A549 (cell line): ENCODE measurements at places on chromosomes 3 and 15. TPM values are rescaled to one million over a fixed set of nuclear protein-coding genes. Genes with fewer than 3 reads are reported as not detected.

DNA sequence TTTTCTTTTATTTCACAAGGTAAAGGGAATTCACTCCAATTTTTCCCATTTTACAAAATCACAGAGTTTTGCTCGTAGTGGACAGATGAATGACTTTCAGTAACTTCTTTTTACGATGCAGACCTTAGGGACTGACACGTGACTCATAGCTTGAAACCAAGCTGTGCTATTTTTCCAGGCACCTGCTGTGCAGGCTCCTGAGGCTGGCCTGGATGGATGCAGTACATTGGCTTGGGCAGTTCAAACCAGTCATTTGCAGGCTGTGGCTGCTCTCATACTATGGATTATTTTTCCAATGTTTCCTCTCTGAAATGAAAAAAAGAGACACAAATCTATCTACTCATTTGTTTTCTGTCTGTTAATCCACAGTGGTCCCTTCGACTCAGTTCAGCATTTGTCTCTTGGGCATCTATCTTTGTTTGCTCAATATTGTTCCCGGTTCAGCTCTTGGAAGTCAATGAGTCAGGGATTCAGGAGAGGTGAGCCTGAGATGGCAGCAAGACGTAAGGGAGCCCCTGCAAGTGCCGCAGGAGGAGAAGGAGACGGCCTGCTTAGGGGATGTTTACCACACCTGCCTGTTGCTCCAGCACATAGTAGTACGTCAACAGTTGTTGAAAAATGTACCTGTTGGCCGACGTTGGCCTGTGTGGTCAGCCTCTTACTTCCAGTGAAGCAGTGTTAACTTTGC lies 92.8 kb downstream of the SV2B start:
- no peak for DNase-seq

DNA sequence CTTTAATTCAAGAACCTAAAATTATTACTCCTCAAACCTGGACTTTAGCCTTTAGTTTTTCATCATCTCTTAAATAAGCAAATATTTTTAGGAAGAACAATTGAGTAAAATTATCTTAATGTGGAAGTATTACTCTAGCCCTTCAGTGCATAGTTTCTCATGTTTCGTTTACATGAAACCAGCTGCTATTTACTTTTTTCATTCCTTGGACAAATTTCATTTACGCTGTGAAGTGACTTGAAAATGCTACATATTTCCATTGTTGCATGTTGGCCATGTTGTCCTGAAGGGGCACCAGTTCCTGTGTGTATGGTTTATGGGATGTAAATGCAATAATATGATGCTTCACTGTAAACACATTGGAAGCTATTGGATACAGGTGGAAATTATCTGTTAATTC lies 49.9 kb downstream of the SLC25A26 start:
- DNase-seq = no peak

DNA sequence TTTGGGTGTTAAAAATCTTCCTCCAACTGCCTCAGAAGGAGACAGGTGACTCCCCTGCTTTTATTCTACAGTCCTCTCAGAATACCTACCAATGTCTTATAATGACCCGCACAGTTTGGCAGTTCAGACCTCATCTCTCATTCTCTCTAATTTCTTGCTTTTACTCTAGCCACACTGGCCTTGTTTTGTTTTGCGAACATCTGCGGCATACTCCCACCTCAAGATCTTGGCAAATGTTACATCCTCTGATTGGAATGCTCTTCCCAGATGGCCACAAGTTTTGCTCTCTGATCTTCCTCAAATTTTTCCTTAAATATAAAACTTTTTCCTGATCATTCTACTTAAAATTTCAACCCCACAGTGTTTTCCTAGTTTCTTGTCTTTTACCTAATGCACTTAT lies 94.1 kb downstream of the PLSCR2 start:
- no peak for DNase-seq

GRCh38 chr3:13501521-13501920 lies 21.4 kb downstream of the HDAC11 start:
- no peak for DNase-seq

GRCh38 chr3:134542287-134542958 lies 56.6 kb downstream of the CEP63 start:
- no peak for DNase-seq

The CRELD1 gene
- 9.8 to 13.6 TPM (median 11.1 TPM) in 3 replicates for polyA plus RNA-seq

The GOLGA8Q gene
- 0.12 to 0.36 TPM (median 0.25 TPM) in 3 replicates for polyA plus RNA-seq
